CD8-positive, alpha-beta memory T cell (primary cell): ENCODE measurements at places on chromosomes 7 and 10. TPM values are rescaled to one million over a fixed set of nuclear protein-coding genes. Genes with fewer than 3 reads are reported as not detected.
A peak's percentile ranks its signal among the peaks of the same experiment; 100 is the strongest.

GRCh38 chr10:8075282-8076260 is 21.1 kb downstream of the GATA3 start:
- DNase-seq: no peak

GRCh38 chr7:38215115-38215514 is 37.1 kb downstream of the STARD3NL start:
- DNase-seq: no peak

GRCh38 chr10:68074775-68075549 is at the start of gene HERC4:
Gene HERC4 (minus strand): TSS chr10:68075283. CDS start chr10:68073108, 2,175 bp downstream.
- peak; percentile 86 for DNase-seq

The DNAJC12 gene
- 12.7 TPM for total RNA-seq

The HABP2 gene
- total RNA-seq: not detected
